ENCODE measurements at places on chromosomes 7 and 10.

GRCh38 chr10:58017719-58018367 is 249.9 kb downstream of the IPMK start:
- DNase-seq, result no peak

DNA sequence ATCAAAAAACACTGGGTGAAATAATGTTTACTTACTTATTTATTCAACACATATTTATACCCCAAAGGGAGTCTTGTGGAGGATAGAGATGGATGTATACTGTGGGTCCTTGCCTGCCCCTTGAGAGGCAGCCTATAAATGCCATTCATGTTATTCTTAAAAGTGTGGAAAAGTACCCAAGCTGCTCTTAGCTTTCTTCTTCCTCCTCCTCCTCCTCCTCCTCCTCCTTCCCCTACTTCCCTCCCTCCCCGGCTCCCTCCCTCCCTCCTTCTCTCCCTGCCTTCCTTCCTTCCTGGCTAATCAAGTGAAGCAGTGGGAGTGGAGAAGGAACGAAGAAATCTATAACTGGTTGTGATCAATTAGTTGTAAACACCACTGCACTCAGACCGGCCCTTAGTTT is 21.2 kb upstream of the IGF2BP3 start:
- DNase-seq, result no peak

GRCh38 chr7:110909117-110909516 is 181.8 kb upstream of the LRRN3 start:
- no peak for DNase-seq

- no peak for DNase-seq
These were observed 119.3 kb upstream of the PRKCQ start for GRCh38 chr10:6699336-6699735.

DNA sequence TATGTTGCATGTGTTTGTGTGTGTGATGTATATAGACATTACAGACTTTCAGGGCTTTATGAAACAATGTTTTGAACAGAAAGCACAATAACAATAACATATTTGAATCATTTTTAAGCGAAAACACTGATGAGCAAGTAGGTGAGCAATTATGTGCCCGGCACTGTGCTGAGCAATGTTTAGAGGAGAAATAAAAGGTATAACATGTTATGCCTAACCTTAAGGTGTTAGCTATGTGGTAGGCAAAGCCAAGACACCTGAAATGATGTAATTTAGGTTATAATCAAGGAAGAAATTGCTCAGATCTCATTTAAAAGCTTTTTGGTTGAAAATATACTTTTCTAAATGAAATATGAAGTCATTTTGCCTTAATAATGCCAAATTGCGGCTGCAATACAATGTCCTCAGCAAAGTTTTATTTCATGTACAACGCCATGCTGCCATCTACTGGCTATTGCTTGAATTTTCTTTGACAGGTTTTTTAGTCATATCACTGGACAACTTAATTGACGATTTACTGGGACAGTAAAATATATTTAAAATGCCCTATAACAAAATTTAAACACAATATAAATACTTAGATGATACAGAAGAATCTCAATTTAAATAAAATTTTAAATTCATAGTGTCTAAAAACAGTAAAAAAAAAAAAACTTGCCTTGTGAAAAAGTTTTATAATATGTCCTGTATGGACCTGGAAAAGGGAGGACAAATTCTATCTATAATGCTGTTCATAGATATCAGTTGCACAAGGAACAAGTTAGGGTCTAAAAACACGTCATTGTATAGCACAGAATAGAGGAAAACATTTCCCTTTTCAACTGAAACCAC is 131.1 kb upstream of the CDK1 start:
- peak; percentile 56 for DNase-seq

GRCh38 chr10:31139497-31139896 is 107.8 kb upstream of the ZNF438 start:
- DNase-seq, result no peak

- DNase-seq, result no peak
These were observed 73.2 kb upstream of the CHST15 start for GRCh38 chr10:124166431-124167125.

- no peak for DNase-seq
These were observed 6.8 kb upstream of the TBL2 start for GRCh38 chr7:73585196-73585595.

DNA sequence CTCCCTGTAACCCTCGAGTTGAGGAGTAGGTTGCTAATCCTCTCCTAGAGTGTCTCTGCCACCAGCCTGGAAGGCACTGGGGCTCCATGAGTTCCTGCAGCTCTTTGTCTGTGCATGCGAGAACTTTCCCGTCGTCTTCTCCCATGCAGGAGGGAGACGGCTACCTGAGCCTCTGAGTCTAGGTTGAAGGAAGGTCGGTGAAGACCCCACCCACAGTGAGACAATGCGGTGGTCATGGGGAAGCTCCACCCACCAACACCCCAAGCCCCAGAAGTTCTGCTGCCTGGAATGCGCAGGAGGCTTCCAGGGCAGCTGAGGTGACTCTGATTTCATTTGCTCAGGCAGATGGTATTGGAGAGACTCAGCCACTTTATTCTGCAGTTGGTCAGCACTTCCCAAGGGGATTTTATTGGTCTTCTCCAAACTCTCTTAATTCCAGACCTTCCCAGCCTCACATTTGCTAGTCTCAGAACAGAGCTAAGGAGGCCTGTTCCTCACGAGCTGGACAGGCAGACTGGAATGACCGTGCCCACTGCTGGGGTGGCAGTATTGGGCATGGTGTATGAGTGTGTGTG is 36.5 kb downstream of the PTPRE start:
- DNase-seq, result no peak

DNA sequence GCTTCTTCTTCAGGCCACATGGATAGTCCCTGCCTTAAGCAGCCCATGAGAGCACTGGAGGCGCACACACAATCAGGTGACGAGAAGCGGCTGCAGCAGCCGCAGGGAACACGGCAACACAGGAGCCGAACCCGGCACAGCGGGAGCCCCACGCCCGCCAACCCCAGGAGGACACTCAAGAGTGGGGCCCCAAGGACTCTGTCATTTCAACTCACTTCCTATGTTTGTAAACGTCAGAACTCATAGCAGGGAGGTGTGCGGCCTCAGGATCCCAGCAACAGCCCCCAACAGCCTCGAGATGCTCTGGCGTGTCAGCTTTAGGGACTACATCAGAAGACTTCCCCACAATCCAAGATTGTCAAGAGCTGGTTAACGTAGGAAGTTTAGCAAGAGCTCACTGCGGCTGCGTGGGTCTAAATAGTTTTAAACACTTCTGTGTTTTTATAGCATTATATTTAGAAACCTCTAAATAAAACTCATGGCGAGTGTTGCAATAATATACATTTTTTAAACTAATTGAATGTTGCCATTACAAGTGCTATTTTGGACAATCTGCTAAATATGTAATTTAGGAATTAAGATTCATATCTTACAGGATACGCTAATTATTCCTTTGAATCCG is 123.4 kb downstream of the MAD1L1 start:
- no peak for DNase-seq

DNA sequence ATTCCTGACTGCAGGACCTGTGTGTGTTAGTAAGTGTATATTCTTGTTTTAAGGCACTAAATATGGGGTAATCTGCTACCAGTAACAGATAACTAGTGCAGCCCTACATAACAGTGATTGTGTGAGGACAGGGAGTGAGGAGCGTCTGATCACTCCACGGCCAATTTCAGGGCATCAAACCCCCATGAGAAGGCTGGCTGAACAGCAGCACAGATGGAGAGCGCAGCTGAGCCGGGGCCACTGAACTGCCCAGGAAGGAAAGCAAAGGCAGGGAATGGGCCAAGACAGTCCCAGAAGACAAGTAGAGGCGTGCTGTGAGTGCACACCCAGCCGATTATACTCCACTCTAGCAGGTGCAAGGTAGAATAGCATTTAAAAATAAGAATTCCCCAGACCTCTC is 157.1 kb upstream of the CHST15 start:
- DNase-seq, result no peak

GRCh38 chr10:59851864-59852263 is 54.5 kb downstream of the CCDC6 start:
- DNase-seq, result no peak

- no peak for DNase-seq
These were observed 206.4 kb downstream of the REEP3 start for GRCh38 chr10:63727636-63728035.

DNA sequence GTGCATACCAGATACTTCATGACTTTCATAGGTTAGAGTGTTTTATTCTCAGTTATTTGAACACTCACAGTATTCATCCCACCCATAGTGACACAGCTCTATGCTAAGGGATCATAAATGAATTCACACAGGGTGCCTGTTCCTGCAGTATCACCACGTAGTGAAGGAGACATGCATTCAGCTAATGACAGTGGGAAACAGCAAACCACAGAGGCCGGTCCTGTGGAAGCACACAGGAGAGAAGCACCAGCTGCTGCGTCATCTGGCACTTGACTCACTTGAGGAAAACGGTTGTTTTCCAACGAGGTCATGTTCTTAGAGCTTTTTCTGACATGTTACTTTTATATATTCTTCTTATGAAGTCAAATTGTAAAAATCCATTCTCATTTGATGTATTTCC is 73.0 kb downstream of the UBE3C start:
- no peak for DNase-seq

DNA sequence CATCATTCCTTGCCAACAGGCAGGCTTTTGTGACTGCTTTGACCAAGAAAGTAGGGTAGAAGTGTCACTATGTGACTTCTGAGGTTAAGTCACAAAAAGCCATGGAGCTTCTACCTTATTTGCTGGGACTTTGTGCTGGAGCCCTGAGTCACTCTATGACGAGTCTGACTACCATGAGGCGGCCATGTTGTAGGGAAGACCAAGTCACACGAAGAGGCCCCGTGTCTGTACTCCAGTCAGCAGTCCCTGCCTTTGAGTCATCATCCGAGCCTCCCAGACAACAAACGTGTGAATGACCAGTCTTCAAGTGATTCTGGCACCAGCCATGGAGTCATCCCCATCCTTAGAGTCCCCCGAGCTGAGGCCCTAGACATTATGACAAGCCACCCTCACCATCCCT is 3.5 kb upstream of the MYL10 start:
- no peak for DNase-seq

- peak; percentile 51 for DNase-seq
These were observed 1288.5 kb downstream of the GATA3 start for GRCh38 chr10:9342885-9343570.

- peak; percentile 70 for DNase-seq
These were observed 10.5 kb downstream of the TMEM273 start for GRCh38 chr10:49177391-49178355.

DNA sequence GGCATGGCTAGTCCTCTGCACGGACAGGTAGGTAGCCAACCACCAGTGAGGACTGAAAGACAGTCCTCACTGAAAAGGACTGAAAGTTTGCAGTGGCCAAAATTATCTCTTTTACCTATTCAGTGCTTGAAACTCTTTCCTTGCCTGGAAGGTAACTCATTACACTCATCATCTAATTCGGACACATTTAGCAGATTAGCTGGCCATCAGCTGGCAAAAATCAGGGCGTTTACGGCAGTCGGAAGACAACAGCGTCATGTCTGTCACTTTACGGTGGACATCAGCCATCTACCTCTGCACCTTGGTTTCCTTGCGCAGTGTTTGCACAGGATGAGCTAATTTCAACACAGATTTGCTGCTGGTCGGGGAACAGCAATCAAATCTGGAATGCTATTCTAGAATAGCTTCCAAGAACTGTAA is 740 bp downstream of the ANXA7 start:
- peak; percentile 73 for DNase-seq

DNA sequence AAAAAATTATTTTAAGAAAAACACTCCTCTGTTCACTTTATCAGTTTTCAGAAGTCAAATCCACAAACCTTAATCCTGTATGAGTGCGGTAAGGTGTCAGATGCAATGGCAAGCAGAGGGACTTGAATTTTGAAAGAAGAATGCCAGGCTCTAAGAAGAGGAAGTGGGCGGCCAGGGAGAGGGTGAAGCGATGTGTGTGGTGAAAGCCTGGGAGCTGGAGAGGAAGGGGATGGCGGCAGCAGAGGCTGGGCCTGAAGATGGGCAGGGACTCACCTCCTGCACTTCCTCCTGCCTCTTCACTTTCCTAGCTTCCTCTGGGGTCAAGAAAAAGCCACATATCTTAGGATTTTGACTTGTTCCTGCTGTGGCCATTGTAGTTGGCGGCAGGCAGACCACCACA is 609.6 kb downstream of the PARD3 start:
- no peak for DNase-seq

DNA sequence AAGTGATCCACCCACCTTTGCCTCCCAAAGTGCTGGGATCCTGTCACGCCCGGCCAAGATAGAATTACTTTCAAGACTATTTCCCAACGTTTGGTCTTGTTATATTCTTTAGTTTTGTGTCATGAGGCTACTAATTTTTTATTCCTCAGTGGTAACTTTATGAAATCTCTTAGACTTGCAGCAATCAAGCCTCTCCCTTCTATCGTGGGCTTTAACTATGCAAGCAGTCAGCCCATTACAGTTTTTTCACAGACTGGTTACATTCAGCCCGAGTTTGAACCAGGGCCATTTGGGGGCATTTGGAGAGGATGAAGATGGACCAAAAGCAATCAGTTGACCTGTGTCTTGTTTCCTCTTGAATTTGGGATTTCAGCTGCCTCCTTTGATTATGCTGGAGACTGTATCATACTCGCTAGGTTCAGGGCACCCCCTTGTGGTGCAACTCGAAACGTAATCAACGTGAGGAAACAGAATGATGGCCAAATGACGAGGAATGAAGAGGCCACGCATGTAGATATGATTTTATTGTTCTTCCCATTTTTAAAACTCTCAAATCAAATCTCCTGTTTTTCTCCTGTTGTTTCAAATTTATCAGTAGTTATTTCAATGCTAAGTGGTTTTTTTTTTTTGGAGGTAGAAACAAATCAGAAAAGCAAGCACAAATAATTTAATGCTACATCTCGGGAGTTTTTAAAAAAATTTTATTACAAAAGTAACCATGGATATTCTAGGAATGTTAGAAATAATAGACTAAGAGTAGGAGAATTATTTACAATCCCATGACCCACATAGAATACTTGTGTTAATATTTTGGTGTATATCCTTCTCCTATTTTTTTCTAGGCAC is 151.6 kb downstream of the KIAA1217 start:
- DNase-seq, result peak; percentile 35

GRCh38 chr10:62981096-62981495 is 152.0 kb upstream of the NRBF2 start:
- no peak for DNase-seq

GRCh38 chr10:121442086-121442935 is 155.9 kb downstream of the FGFR2 start:
- DNase-seq, result no peak

DNA sequence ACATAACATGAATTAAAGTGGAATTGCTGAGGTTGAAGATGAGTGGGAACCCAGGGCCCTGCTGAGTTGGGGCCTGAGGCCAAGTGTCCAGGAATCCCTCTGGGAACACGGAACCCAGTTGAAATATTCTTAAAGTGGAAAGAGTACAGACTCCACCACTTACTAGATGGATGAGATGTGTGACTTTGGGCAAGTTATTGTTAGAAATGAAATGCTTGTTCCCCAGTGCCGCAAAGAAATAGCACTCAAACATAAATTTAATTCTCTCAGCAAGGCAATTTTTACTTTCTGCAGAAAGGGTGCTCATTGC is 54.5 kb downstream of the CCNY start:
- no peak for DNase-seq

GRCh38 chr10:126663328-126663727 is 7.2 kb downstream of the C10orf90 start:
- DNase-seq, result no peak

GRCh38 chr10:89793649-89794254 is 92.4 kb downstream of the KIF20B start:
- DNase-seq, result peak; percentile 61
